8988T (cell line): ENCODE measurements at places on chromosomes 12 and 14.

- peak; percentile 73 for DNase-seq
These were observed 259.1 kb downstream of the PCNX1 start for GRCh38 chr14:71166180-71166837.

- DNase-seq = no peak
These were observed 479.2 kb upstream of the RGS6 start for GRCh38 chr14:71452987-71453386.

DNA sequence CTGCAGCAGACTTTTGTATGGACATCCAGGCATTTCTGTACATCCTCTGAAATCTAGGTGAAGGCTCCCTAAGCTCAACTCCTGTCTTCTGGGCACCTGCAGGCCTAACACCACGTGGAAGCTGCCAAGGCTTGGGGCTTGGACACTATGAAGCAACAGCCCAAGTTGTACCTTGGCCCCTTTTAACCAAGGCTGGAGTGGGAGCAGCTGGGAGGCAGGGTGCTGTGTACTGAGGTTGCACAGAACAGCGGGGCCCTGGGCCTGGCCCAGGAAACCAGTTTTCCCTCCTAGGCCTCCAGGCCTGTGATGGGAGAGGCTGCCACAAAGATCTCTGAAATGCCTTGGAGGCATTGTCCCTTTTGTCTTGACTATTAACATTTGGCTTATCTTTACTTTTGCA lies 214.4 kb upstream of the LRIG3 start:
- DNase-seq = no peak

- no peak for DNase-seq
These were observed 190.2 kb upstream of the AMIGO2 start for GRCh38 chr12:47269916-47270315.

DNA sequence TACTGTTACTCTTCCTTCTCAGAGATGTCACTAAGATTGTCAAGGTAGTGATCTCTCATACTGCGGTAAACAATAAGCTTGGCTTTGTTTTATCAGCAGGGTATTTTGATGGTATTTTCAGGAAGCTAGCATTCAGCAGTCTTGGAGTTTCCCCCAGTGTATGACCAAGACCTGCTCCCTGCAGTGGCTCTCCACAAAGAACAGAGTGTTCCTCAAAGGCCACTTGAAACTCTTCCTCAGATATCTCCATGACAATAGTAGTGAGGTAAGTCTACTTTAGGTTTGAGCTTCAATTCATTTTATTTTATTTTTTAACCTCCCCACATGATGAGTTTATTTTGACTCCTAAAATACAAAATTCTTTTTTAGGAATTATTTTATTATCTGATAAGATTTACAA lies 74.0 kb upstream of the G2E3 start:
- no peak for DNase-seq

- DNase-seq = no peak
These were observed 80.0 kb downstream of the CIT start for GRCh38 chr12:119797090-119797489.

DNA sequence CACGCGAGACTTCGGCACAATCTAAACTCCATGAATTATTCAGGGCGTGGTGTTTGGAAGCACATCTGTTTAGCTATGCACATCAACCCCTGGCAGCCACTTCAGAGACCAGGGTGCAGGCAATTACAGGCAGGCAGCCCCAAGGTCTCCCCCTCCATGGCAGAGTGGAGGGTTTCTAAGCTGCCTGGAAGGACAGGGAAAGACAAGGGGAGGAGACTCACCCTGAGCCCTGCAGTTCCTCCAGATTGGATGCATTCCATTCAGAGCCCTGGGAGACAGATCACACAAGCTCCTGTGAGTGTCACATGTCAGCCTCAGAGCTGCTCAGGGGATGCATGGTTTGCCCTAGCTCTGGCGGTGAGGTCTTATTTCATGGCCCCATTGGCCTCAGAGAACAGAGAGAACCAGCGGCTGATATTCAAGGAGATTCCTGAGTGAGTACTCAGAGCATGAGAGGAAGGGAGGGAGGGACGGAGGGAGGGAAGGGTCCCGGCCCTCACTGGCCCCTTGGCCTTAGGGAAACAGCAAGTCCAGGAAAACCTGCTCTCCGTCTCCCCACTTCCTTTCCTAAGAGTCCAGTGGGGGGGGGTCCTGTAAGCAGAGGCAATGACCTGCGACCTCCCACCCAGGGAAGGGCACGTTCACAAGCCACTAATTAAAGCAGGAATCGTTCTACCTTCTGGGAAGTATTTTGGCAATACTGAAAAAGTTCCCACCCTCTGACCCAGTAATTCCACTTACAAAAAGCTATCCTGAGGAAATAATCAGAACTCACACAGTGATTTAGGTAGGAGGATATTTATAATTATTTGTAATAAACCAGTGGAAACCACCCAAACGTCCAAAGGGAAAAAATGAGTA lies 55.1 kb downstream of the SSH1 start:
- DNase-seq = no peak

DNA sequence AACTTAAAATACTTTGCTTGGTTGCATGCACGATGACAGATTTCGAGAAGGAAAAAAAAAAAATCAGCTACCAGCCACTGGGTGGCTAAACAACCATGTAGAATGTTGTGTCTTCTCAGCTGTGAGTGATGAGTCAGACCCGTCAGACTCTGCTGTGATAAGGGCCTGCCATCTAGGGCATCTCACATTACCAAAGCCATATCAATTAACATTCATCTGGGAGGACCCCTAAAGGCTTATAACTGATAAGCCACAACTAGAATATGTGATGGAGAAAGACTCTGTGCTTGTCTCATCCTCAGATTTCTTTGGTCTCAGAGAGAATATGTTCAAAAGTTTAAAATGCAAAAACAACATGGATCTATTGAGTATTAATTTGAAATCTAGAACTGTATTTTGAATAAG lies 111.5 kb downstream of the PAX9 start:
- DNase-seq = no peak

DNA sequence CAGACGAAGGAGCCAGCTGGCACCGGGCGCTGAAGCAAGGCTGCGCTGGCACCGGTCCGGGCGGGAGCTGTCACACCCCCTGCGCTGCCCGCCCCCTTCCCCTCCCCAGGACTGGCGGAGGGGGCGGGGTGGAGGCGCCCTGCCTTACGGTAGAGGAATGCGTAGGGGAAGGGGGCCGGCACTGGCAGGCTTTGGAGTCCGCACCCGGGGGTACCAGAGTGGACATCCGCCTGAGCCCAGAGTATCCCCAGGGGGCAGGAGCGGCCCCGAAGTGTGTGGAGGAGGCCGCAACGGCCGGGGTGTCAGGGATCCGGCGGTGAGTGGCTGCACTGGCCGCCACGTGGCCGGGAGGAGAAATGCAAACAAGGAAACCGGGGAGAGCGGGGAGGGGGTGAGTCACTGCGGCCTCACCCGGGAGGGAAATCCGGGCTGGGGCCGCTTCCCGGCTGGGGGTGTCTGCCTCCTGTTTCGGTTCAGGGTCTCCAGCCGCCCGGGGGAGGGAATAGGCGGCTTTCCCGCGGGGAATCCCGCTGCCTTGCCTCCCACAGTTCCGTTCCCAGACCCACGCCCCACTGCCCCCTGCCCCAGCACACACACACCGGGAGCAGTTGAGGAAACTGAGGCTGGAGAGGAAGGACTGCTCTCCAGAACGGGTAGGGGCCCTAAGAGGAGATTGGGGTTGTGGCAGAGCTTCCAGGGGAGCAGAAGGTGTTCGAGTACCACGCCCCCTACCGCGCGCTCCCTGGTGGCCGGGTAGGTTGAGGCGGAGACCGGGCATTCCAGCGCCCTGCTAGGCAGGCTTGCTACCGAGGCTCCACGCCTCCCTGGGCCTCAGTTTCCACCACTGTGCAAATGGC lies at the start of gene RAPGEF3:
TSS of gene RAPGEF3 (minus strand) at position 47 of the 857 bp plus-strand sequence. CDS start 324 bp downstream, outside the sequence.
- peak; percentile 95 for DNase-seq

DNA sequence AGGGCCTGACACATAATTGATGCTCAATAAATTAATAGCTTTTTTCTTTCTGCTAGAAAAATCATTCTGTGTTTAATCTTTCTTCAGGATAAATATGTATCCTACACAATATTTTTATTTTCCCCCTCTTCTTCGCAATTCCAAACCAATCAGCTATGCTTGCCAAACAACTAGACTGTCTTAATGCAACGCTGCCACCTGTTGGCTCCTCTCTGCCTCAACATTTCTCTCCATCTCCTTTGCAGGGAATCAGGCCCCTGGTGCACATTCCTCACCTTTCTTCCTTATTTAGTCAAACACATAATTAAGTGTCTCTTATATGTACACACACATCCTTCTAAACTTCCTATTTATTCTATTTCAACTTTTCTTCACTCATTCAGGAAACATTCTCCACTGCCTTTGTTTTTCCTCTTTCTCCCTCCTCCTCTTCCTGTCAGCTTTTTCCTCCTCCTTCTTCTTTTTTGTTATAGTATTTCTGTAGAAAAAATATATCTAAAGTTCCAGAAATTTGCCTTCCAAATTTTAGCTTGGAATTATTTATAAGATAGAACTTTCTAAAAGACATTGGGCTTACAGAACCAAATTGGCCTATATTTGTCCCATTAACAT lies 406.0 kb downstream of the PRKD1 start:
- DNase-seq = no peak

DNA sequence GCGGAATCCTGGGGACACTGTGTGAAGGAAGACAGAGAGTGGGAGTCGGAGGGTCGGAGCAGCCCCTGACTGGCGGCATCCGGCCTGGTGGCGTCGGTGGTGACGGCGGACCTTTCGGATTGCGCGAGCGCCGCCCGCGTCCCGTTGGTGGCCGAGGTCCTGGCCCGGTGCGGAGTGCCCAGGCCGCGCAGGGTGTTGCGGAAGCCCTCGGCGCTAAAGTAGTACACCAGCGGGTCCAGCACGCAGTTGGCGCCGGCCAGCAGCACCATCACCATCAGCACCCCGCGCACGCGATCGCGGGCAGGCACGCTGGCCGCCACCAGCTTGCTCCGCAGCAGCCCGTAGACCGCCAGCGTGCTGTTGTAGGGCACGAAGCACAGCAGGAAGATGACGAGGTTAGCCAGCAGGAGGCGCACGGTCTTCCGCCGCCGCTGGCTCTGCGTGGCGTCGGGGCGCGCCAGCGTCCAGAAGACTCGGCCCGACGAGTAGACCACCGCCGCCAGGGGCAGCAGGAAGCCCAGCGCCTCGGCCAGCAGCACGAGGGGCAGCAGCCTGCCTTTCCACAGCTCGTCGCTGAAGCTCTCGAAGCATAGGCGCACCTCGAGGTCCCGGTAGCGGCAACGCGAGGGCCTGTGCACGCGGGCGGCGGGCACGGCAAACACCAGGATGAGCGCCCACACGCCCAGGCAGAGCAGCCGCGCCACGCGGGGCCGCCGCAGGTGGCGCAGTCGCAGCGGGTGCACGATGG lies 13.1 kb upstream of the CHD4 start:
- no peak for DNase-seq

- no peak for DNase-seq
These were observed 86.9 kb downstream of the OTX2 start for GRCh38 chr14:56723418-56723817.

GRCh38 chr12:31756977-31757420 lies 28.2 kb upstream of the AMN1 start:
- no peak for DNase-seq

- no peak for DNase-seq
These were observed 126.4 kb downstream of the PIWIL1 start for GRCh38 chr12:130463818-130464670.

GRCh38 chr14:50532502-50533240 lies at the start of gene MAP4K5:
Gene MAP4K5, minus strand, starts transcription at chr14:50532569. Its CDS starts 520 bp downstream, at chr14:50532049.
- DNase-seq = peak; percentile 75

- no peak for DNase-seq
These were observed 3.0 kb downstream of the ZBTB1 start for GRCh38 chr14:64507376-64508156.

DNA sequence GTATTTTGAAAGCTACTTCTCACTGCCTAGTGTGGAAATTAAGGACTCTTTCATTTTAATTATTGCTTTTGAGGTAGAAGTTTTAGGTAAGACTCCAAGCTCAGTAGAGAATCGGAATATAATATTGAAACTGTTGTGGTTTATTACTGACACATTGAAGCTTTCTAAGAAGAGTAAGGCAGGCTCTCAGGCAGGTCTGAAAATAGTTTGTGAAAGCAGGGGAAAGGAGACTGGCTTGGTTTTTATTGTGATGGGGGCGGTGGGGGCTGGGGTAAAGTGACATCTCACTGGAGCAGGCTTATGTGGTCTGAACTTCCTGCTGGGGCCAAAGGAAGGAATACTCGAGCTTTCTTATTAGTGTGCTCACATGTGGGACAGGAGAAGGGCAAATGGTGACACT lies 79.5 kb downstream of the OTOGL start:
- DNase-seq = no peak

DNA sequence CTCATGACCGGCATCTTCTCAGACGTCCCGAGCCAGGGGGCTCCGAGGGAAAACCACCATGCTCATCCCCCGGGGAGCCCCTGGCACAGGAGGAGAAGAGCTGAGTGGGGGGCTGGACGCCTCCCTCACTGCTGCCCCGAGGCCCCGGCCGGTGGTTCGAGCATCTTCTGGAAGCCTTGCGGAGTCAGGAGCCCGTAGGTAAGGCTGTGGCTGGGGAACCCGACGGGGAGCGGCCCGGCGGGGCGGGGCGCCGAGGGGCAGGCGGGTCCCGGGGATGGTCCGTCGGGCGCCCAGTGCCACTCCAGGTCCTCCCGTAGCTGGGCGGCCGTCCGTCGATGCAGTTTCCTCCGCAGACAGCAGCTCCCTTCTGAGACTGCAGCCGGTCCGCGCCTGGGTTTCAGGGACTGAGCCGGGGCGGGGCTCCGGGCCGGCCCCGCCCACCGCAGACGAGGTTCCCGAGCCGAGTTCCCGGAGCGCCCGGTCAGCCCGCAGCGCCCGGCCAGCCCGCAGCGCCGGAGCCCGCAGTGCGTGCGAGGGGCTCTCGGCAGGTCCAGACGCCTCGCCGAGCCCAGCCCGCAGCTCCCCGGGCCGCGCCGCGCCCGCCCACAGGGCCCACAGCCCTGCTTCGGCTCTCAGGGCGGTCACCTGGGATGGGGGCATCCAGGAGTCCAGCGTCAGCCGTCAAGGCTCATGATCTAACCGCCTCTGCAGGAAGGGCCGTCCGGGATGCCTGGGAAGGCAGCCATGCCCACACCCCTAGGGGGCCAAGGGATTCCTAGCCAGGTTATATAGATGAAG lies at the start of gene PGF:
TSS of gene PGF (minus strand) at position 369 of the 798 bp plus-strand sequence. CDS start at position 14, 355 bp downstream.
- DNase-seq = peak; percentile 70

DNA sequence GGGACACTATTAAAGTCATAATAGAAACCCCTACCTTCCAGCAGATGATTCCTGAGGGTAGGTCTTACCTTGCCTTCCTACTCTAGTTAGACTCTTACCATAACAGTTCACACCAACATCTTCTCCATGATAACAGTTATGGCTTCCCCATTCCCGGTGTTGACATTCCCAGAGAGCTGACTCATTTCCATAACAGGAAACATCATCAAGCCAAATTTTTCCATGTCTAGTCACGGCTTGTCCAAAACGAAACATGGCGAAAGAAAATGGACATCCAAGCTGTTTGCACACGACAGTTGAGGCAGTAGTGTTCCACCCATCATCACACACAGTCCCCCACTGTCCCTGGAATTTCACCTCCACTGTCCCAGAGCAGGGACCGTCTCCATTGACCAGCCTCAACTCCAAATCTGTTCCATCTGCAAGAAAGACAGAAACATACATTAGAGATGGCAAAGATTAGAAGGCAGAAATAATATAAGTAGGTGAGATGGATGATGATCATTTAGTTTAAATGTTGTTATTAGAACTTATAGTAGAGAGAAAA lies 10.6 kb downstream of the CD163L1 start:
- no peak for DNase-seq

- no peak for DNase-seq
These were observed 51.1 kb upstream of the TCL1A start for GRCh38 chr14:95765051-95765450.
